ENCODE measurements at places on chromosomes 1 and 21.

DNA sequence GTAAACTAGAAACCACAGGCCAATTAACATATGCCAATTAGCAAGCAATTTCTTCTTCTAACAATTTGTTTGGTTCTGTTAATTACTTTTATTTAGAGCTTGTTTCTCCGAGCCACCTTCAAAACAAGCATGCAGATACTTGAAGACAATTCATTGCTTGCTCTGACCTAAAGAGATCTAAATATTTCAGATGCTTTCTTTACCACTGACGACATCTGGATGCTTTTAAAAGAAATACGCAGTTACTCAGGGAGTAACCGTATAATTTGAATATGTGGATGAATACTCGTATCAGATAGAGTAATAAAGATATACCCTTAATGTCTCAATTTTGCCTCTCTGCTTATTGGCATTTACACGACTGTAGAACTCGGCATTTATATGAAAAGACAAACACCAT is 390.0 kb downstream of the DISC1 start:
- DNase-seq, result no peak

GRCh38 chr1:54405898-54406293 is 298 bp downstream of the SSBP3 start:
- no peak for DNase-seq

DNA sequence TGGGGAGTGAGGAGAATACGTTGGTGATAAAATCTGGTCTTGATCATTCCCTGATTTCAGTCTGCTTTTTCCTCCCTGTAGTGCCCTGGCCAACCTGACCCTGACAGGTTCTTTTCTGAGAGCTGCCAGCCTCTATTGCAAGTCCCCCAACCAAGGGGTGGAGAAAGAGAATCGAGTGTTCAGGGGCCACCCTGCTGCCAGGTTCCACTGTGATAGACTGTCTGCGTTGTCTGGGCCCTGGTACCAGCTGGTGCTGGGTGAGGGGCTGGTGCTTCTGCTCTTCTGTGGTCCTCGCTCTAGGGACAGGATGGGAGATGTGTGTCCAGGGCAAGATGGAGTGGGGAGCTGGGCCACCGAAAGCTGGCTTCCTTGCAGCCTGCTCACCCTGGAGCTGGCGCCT is 214.6 kb downstream of the CAMTA1 start:
- no peak for DNase-seq

DNA sequence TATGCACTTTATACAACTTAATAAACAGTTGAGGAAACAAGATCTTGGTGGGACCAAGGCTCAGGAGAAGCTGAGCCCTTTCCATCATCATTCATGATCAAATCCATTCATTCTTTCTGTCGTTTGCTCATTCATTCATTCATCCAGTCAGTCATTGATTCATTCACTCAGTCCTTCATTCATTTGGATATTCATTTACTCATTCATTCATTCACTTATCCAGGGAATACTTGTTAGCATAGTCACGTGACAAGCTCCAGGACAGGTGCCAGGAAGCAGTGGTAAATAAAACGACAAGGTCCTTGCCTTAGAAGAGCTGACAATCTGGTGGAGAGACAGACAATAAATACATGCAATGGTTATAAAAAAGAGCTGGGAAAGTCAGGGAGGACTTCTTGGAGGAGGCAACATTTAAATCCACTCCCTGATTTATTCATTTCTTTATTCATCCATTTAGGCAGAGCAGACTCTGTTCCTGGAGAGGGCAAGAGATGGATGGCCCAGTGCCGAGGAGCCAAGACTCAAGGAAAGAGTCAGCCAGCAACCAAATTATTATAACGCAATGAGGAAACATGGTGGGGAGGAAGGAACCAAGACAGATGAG is 74.1 kb upstream of the CASZ1 start:
- DNase-seq, result no peak

DNA sequence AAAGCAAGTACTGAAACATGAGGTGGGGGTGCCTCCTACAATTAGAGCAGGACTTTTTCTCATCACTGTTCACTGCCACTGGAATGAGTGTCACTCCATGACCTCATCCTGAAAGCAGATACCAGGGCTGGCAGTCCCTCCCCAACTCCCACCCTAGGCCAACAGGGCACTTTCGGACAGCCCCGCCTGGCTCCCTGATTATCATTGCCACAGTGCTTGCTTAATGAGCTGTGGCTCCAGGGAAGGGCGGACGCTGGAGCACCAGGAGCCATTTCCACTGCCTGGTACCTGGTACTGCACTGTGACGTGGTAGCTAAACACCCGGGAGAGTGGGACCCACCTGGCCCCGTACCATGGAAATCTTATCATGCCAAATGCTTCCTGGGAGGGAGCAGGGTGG is 22.3 kb downstream of the SLC9A1 start:
- DNase-seq, result no peak

DNA sequence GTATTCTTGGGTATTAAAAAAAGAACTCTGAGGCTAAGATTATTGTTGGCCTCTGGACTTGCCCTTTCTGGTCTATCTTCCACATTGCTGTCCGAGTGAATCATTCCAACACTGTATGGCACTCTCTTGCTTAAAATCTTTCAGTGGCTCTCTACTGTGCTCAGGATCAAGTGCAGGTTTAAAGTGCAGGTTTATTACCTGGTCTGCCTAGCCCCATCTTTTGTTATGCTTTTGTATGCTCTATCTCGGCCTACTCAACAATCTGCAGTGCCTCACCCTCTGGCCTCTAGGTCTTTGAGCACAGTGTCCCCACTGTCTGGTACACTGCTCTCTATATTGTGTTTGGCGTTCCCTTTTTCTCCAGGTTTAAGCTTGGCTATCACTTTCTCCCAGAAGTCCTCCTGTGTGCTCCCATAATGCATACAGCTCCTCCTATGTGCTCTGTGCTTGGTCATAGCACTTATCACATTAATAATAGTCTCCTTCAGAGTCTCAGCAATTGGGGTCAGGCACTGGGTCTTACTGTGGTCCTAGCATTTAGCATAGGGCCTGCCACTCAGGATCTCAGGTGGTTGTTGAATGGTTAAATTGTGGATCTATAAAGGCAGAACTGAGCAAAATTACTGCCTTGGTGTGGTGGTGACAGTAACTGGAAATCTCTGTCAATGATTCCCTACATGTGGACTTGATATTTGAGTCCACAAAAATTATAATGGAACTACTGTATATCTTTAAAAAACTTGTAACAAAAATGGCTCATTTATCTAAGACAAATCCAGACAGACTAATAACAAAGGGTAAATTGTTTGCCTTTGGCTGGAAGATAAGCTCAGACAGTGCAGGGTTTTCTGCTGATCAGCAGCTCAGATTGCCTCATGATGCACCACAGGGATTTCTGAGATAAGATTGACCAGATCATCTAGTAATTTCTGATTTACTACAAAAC is 10.6 kb upstream of the LDLRAD1 start:
- no peak for DNase-seq

DNA sequence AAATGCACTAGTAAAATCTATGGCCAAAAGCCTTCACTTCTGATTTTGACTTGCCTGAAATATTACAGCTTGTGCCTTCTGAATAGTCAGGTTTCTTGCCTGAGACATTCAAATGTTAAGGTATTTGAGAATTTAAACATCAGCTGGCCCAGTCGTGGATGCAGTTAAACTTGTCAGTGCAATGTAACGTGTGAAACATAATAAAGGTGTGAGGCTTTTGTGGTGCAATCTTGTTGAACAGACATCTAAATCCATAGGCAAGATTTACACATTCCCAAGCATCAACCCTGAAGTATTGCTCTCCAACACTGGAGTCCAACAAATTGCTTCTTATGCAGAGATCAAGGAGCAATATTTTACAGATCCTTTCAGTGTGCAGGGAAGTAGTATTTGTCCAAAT is 4.4 kb downstream of the CCN1 start:
- no peak for DNase-seq

- no peak for DNase-seq
Measured at GRCh38 chr1:246199086-246199645, 307.9 kb downstream of the SMYD3 start.

- DNase-seq, result no peak
Measured at GRCh38 chr1:43144237-43144636, 27.9 kb downstream of the EBNA1BP2 start.

GRCh38 chr1:221137666-221138065 is 258.4 kb downstream of the HLX start:
- DNase-seq, result no peak

- no peak for DNase-seq
Measured at GRCh38 chr1:18422076-18422777, 58.5 kb upstream of the KLHDC7A start.

- no peak for DNase-seq
Measured at GRCh38 chr1:234583755-234584419, 26.1 kb downstream of the IRF2BP2 start.

DNA sequence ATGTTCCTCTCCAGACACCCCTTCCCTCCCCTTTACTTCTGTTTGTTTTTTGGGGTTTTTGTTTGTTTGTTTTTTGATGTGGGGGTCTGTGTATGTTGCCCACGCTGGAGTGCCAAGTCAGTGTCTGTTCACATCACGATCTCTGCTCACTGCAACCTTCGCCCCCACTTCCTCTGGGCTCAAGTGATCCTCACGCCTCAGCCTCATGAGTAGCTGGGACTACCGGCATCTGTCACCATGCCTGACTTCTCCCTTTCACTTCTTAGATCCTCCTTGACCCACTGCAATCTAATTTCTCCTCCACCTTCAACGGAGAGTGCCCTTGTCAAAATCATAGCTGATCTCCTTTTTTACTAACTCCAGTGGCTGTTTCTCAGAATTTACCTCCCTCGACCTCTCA is 100.7 kb upstream of the KIF26B start:
- DNase-seq, result no peak

DNA sequence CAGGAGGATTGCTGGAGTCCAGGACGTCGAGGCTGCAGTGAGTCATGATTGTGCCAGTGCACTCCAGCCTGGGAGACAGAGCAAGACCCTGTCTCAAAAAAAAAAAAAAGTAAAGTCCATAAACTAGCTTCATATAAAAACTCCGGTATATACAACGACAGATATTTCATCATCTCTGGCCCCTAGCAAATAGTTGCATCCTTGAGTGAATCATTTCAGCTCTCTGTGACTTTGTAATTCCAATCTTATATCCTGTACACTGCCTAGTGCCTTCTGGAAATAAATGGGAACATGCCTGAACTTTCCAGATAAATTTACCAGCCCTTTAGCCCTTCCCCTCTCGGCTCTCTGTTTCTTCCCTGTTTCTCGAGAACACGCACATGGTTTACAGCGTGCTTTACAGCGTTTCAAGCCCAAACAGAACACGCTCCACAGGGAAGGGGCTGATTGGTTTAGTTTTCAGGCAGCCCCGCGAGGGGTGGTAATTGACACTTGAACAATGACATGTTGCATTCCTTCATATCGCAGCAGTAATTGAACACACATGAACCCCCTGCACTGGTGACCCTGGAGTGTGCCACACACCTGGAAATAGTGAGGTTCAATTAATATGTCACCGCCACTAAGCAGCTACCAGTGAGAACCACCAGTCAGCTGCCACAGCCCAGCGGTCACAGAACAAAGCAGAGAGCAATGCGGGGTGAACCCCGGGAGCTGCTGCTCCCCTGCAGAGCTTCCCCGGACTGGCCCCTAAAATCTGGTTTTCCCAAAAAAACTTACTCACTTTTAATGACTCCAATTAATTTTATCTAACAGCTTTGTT is 35.7 kb upstream of the SIM2 start:
- no peak for DNase-seq

- DNase-seq, result no peak
Measured at GRCh38 chr1:60620087-60620486, 462.3 kb upstream of the NFIA start.

- DNase-seq, result no peak
Measured at GRCh38 chr1:222995236-222995580, 147.8 kb downstream of the TLR5 start.

DNA sequence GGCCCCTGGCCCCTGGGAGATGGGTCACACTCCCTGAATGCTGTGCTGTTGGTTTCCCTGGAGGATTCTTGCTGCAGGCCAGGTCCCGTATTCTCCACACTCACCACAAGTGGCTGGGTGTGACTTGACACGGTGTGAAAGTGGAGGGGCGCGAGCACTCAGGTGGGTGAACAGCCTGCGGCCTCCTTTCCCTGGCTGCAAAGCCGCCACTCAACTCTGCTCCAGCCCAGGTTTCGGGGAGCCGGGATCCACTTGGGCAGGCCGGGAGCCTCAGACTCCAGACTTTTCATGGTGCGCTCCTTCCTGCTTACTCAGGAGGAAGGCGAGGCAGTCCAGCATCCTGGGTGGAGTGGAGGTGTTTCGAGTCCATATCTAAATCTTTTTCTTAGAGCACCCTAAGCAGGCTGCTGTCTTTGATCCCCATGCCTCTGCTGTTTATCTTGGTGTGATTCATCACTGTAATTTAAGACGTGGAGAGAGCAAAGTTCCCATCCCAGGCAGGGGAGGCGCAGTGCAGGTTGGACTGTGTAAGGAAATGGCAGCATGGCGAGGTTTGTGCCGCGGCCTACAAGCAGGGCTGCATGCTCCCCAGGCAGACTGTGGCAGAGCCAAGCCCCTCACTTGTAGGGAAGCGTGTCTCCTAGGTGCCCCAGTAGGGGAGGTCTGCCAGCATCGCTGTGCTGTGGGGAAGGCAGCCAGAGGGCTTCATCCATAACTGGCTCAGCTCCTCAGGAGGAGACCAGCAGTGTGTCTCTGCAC is 29.6 kb downstream of the VANGL1 start:
- DNase-seq, result no peak

- DNase-seq, result no peak
Measured at GRCh38 chr1:112092656-112093371, 103.3 kb upstream of the KCND3 start.

DNA sequence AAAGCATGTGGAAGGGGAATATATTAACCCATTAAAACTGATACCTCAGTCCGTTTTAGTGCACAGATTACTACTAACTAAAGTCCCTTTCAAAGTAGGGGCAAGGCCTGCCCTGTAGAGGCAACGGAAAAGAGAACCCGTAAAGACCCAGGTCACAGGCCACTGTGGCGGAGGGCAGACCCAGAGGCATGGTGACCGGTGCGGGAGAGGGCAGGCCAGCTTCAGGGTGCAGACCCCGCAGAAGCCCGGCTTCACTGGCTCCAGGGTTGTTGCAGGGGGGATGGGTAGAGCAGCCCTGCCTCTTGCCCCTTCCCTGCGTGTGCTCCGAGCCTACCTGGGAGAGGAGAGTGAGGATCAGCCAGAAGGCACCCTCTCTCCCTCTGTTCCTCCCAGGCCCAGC is 17.7 kb downstream of the CNTN2 start:
- DNase-seq, result no peak

DNA sequence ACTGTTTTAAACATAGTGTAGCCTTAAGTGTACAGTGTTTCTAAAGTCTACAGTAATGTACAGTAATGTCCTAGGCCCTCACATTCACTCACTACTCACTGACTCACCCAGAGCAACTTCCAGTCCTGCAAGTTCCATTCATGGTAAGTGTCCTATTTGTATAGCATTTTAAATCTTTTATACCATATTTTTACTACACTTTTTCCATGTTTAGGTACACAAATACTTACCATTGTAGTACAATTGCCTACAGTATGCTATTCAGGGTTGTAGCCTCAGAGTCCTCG is 3.6 kb upstream of the S100A10 start:
- DNase-seq, result no peak
